ENCODE measurements at places on chromosomes 2 and 18. TPM values are rescaled to one million over a fixed set of nuclear protein-coding genes. Genes with fewer than 3 reads are reported as not detected.

- peaks cover 25% of the 10 kb centered on the region for H3K4me1 ChIP-seq
- no peak overlapping the region for H3K4me3 ChIP-seq
- H3K27me3 ChIP-seq = peaks cover 5% of the 10 kb centered on the region
- H3K27ac ChIP-seq = no peak overlapping the region
- peaks cover 16% of the 10 kb centered on the region for H3K36me3 ChIP-seq
Observed at GRCh38 chr2:181894381-181894780, 2.9 kb downstream of the ITPRID2 start.

DNA sequence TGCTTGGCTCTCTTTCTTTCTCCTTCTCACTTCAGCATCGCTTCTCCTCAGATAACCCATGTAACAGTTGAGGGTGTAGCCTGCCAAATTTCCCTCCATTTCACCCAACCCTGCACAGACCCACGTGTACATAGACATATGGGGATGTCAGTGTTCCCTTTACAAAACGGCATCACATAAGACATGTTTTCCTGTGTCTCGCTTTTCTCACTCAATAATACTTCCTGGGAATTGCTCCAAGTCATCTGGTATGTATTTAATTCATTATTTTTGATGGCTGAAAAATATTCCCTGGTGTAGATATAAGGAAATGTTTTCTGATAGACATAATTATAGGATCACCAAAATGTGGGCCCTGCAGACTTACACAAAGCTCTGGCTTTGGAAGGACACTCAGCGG lies 176.8 kb downstream of the LOXHD1 start:
- peaks cover 2% of the 10 kb centered on the region for H3K27me3 ChIP-seq
- H3K4me3 ChIP-seq = no peak overlapping the region
- no peak for DNase-seq
- no peaks in the 10 kb centered on the region for H3K4me1 ChIP-seq

DNA sequence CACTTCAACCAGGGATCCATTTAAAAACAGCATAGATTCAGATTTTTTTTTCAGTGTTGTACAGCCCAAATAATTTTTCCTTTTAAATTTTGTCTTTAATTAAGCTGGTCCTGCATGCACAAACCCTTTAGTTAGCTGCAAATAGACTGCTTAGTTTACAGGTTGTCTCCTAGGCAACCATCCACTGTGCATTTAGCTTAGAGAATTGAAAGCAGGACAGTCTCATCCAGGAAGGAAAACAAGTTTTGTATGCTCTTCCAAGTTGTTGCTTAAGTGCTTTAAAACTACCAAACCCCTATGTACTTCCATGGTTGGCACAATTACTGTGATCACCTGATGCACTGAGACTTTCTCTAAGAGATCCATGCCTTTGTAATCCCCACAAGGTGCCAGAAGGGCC lies at the start of gene MAP3K19:
Gene MAP3K19 (minus strand): TSS at position 148 of the 400 bp plus-strand sequence. CDS start 22,800 bp downstream, outside the sequence.
- no peaks in the 10 kb centered on the region for H3K27me3 ChIP-seq
- H3K27ac ChIP-seq = no peak within 1 kb of the TSS
- DNase-seq = no peak
- H3K4me1 ChIP-seq = peaks cover 7% of the 10 kb centered on the region
- H3K36me3 ChIP-seq = no peaks in the 10 kb centered on the region

DNA sequence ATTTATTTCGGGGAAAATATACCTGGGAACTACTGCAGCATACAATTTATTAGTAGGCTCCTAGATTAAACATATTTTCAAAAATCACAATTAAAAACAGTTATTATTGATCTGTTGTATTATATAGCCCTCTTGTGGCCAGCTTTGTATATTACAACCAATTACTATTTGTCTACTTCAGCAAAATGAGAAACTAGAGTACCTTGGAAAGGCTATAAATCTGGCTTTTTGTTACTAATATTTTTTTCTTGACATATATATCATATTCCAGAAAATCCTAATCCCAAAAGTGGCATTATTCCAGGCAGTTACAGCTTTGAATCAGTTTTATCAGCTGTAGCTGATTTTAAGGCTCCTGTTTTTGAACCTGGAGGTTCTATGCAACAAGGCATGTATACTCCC lies 101.2 kb downstream of the UBR3 start:
- no peaks in the 10 kb centered on the region for H3K4me1 ChIP-seq
- H3K27ac ChIP-seq = no peak overlapping the region
- no peaks in the 10 kb centered on the region for H3K27me3 ChIP-seq
- DNase-seq = no peak
- H3K36me3 ChIP-seq = no peaks in the 10 kb centered on the region

DNA sequence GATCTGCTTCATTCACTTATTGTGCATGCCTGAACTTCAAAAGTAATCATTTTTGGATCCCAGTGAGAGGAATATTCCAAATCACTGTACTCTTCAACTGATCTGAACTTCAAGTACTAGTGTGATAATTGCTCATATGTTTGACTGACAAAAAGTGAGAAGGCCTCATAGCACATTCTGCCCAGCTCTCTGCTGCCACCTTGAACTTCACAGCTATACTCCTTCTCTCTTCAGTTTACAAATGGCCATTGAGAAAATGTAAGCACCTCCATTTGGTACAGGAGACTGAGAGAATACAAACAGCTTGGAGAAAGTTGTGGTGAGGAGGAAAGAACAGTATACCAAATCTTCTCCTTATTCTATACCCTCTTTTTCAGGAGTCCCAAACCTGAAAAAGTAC lies 946.0 kb upstream of the CHAC2 start:
- no peaks in the 10 kb centered on the region for H3K36me3 ChIP-seq
- no peak for DNase-seq
- H3K4me1 ChIP-seq = no peaks in the 10 kb centered on the region
- H3K27ac ChIP-seq = no peak overlapping the region
- no peak overlapping the region for H3K4me3 ChIP-seq

- H3K27ac ChIP-seq = no peak overlapping the region
- H3K4me1 ChIP-seq = no peaks in the 10 kb centered on the region
- DNase-seq = no peak
- no peak overlapping the region for H3K4me3 ChIP-seq
Observed at GRCh38 chr2:233680361-233681045, 1.2 kb upstream of the UGT1A7 start.

DNA sequence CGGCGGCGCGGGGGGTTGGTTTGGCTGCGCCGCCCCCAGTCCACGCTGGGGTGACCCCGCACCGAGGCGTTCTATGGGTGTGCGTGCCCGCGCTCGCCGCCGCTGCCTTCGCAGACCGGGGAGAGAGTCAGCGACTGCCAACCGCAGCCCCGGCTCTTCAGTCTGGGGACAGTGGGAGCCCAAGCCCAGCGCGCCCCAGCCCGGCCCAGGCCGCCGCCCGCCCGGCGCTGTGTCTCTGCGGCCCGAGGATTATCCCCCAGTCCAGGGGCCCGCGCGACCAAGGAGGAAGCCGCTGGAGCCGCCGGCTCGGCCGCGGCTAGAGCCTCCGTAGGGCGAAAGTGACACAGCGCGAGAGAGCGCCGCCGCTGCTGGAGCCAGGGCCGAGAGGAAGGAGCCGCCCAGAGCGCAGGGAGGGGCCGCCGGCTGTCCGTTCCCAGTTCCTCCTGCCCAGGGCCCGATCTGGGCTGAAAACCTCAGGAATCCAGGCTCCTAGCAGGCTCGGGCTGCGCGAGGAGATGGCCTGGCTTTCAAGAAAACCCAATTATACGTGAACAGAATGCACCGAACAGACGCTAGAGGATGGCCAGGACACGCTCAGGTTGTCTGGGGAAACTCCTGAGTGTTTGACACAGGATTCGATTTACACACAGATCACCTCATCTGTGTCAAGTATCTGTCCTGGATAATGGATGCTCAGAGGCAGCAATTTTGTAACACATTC lies 2.4 kb downstream of the CTIF start:
- DNase-seq = peak; percentile 36
- peak overlapping the region; percentile 18 for H3K4me3 ChIP-seq
- no peak overlapping the region for H3K27ac ChIP-seq
- H3K27me3 ChIP-seq = peaks cover 7% of the 10 kb centered on the region

- no peak for DNase-seq
- H3K4me3 ChIP-seq = no peak overlapping the region
- peak overlapping the region; percentile 47 for H3K27ac ChIP-seq
- H3K27me3 ChIP-seq = no peaks in the 10 kb centered on the region
- peaks cover 52% of the 10 kb centered on the region for H3K36me3 ChIP-seq
Observed at GRCh38 chr18:9191658-9192256, 55.2 kb downstream of the ANKRD12 start.

DNA sequence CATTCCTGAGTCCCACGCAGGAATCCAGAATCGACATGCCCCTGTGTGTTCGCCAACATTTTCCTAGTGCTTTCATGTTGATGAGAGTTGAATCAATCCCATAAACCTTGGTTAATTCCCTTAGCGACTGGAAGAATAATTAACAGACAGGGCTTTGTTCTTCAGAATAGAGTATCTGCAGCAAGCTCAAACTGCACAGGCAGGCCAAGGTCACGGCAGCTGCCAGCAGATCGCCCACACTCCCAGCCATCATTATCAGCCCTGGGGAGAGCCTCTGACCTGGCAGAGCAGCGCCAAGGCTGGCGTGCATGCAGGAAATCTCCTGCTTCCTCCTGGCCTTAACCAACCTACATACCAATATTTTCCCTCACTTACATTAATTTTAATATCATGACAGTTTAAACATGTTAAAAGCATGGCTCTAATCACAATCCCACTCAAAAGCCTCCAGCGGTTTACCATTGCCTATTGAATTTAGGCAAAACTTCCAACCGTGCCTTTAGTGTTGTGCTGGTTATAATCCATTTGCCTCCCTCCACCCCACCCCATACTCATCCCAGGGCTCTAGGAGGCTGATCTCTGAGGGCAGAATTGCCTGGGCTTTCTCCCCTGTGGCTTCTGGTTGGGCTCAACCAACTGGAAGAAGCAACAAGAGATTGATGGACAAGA lies 46.8 kb upstream of the NCK2 start:
- H3K4me1 ChIP-seq = no peaks in the 10 kb centered on the region
- no peak overlapping the region for H3K27ac ChIP-seq
- no peak for DNase-seq
- H3K4me3 ChIP-seq = no peak overlapping the region

DNA sequence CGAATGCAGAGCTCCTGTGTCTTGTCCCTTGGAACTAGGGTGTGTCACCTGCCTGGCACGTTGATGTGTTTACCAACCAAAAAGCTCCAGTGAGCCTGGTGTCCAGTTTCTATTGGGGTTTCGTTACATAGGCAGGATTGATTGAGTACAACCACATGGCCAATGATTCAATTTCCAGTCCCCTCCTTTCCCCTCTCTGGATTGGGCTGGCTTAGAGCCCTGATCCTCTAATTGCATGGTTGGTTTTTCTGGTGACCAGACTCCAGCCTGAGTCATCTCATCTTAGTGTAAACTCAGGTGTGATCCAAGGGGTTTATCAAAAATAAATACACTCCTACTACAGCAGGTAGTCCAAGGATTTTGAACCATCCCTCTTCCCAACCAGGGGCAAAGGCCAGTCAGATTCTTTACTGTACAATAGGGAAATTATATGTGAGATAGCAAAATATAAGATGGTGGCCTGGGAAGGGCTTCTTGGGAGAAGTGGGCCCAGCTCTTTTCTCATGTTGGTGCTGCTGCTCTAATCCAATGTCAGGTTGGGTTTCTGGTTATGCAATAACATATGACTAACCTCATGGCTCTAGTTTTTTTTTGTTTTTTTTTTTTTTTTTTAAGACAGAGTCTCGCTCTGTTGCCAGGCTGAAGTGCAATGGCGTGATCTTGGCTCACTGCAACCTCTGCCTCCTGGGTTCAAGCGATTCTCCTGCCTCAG lies 64.7 kb upstream of the MGAT5 start:
- no peak overlapping the region for H3K4me3 ChIP-seq
- peaks cover 16% of the 10 kb centered on the region for H3K36me3 ChIP-seq
- H3K4me1 ChIP-seq = peaks cover 53% of the 10 kb centered on the region
- no peak for DNase-seq

- no peak overlapping the region for H3K27ac ChIP-seq
- no peaks in the 10 kb centered on the region for H3K36me3 ChIP-seq
- H3K4me3 ChIP-seq = no peak overlapping the region
Observed at GRCh38 chr2:10006236-10007161, 36.9 kb upstream of the KLF11 start.

DNA sequence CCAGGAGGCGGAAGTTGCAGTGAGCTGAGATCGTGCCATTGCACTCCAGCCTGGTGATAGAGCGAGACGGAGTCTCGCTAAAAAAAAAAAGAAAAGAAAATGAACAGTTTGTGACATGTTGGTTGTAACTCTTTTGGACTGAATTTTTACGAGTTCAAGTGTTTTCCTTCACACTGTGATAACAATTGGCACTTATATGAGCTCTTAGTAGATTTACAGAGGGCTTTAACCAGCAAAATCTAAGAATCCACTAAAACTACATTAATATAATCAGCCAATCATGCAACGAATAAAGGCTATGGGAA lies 2.1 kb upstream of the GEMIN6 start:
- DNase-seq = no peak
- peaks cover 12% of the 10 kb centered on the region for H3K4me1 ChIP-seq
- H3K27me3 ChIP-seq = peaks cover 9% of the 10 kb centered on the region
- H3K36me3 ChIP-seq = peaks cover 5% of the 10 kb centered on the region
- no peak overlapping the region for H3K27ac ChIP-seq

DNA sequence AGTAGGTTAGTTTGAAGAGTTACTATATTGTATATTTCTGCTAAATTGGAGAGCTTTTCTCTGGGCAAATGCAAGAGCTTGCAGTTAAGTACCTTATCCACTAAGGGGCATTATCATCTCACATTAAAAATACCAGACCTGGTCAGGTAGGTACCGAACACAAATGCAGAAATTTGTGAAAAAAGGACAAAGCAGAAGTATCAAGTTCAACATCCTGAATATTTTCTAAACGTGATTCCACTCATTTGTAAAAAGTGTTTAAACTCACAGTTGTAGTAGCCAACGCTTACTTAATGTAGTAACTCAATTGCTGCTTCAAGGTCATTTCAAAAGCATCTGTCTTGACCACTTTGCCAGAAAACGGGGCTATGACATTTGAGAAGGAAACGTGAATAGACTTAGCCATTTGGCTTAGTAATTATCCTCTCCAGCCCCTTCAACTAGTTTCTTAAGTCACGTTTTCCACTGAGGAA lies 52.1 kb downstream of the CYRIA start:
- H3K4me1 ChIP-seq = no peaks in the 10 kb centered on the region
- no peak overlapping the region for H3K4me3 ChIP-seq
- peaks cover 16% of the 10 kb centered on the region for H3K27me3 ChIP-seq
- no peak for DNase-seq
- H3K36me3 ChIP-seq = no peaks in the 10 kb centered on the region
- H3K27ac ChIP-seq = no peak overlapping the region

GRCh38 chr2:182069908-182070307 lies 84.3 kb downstream of the PPP1R1C start:
- peaks cover 1% of the 10 kb centered on the region for H3K27me3 ChIP-seq
- no peaks in the 10 kb centered on the region for H3K36me3 ChIP-seq
- H3K4me3 ChIP-seq = no peak overlapping the region
- no peaks in the 10 kb centered on the region for H3K4me1 ChIP-seq
- DNase-seq = no peak

Gene IHH
- total RNA-seq = not detected

Gene COL6A3
- 27.7 TPM for total RNA-seq

Gene CFAP53
- total RNA-seq = 0.48 TPM

Gene CFAP65
- total RNA-seq = not detected

Gene OR6B2
- not detected for total RNA-seq

Gene METAP1D
- 3.9 TPM for total RNA-seq

Gene GALNT5
- not detected for total RNA-seq

Data from activated CD4-positive, alpha-beta memory T cell treated with anti-CD3 and anti-CD28 coated beads for 36 hours (primary cell).